Stimulated activated CD4-positive, alpha-beta T cell treated with anti-CD3 and anti-CD28 coated beads, Interleukin-1b, Interleukin-23, amount 100 ng/mL, for 4 hours (primary cell): ENCODE measurements at places on chromosomes 12 and 14.

GRCh38 chr14:50762931-50763300 is 68.0 kb downstream of the NIN start:
- DNase-seq = no peak

DNA sequence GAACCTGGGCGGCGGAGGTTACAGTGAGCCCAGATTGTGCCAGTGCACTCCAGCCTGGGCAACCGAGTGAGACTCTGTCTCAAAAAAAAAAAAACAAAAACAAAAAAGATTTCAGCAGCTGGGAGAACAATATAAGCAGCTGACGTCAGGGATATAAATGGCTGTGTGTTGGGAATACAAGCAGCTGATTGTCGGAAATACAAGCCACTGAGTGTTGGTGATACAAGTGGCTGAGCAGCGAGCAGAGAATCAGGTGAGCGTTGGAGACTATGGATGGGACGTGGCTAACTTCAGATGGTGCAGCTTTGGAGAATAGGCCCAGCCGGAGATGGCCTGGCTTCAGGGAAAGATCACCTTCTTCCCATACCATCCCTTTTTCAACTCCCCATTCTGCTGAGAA is 32.0 kb downstream of the PSEN1 start:
- no peak for DNase-seq

DNA sequence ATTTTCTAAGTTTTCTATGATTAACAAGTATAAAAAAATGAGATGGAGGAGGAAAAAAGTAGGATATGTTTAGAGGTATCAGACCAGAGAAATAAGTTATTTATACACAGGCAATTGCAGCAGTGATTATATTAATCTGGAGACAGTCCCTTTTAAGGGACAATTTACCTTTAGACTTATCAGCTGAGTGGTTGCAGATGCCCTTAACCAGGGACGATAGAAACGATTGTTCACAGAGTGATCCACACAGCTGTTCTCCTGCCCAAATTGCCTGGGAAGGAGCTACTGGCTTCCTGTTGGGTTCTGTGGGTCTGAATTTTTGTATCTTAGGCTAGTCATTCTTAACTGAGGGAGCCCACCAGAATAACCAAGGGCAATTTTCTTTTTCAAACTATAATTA is 66.4 kb downstream of the GCH1 start:
- no peak for DNase-seq

DNA sequence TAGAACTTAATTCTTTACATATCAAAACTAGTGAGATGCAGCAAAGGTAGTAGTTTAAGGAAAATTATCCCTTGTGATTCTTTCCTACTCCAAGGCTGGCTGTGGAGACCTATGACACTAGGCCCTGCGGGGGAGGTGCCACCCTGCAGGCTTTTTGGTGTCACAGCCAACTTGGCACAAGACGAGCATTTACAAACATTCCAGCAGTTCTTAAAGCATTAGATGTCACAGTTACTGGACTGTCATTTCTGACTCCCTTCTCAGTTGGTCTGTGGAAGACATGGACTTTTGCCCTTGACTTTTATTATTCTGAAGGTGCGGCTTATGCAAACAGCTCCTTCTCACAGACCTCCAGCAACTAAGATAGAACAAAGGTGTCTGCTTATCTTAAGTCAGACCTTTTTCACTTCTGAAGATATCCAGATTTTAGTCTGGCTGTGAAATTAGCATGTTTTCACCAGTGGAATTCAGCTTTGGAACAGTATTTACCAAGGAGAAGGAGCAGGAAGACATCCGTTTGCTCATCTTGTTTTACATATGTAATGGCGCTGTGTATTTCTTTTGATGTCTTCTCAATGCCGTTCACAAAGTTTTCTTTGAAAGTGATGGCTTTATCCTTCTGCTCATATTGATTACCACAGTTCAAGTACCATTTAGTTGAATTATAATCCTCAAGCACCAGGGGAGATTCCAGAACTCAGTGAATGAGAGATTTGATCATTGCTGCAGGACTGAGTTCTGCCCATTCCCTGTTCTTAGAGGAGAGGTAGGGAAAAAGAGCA is 17.9 kb downstream of the SRGAP1 start:
- no peak for DNase-seq

DNA sequence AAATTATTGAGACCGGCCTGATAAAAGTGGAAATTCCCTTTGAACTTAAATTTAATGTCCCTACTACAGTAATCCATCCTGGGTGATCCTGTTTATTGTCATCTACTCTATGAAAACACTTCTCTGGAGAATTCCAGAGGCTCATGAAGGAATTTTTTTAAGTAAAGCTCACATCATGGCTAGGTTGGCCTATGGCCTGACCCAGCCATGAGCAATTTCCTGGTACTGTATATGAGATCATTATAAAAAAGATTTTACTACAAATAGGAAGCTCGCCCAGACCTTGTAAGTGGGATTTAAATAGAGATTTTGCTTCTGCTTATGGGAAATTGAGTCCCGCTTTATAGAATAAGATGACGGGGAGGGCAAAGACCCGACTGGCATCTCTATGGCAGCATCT is 215.5 kb downstream of the DPF3 start:
- no peak for DNase-seq

- DNase-seq = no peak
These were observed 23.8 kb downstream of the VPS37B start for GRCh38 chr12:122871851-122872780.

- peak; percentile 66 for DNase-seq
These were observed at the start of gene CCND2 for GRCh38 chr12:4273652-4274395. Gene CCND2, plus strand, starts transcription at chr12:4273762. Its CDS starts 279 bp downstream, at chr12:4274041.

GRCh38 chr14:73723797-73724661 is 9.8 kb upstream of the PNMA1 start:
- no peak for DNase-seq

DNA sequence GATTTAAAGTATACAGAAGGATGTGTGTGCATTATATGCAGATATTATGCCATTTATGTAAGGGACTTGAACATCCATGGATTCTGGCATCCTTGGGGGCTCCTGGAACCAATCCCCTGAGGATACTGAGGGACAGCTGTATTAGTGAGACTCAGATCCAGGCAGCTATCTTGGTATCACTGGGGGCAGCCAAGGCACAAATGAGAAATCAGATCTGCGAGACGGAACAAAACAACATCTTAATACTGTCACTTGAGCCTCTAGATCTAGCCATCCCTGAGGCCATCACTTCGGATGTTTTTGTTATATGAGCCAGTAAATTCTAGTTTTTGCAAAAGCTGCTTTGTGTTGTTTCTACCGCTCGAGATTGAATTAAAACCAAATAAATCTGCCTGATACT is 175.1 kb upstream of the SFSWAP start:
- no peak for DNase-seq

- no peak for DNase-seq
These were observed 13.2 kb upstream of the TUBA1B start for GRCh38 chr12:49144384-49144783.

DNA sequence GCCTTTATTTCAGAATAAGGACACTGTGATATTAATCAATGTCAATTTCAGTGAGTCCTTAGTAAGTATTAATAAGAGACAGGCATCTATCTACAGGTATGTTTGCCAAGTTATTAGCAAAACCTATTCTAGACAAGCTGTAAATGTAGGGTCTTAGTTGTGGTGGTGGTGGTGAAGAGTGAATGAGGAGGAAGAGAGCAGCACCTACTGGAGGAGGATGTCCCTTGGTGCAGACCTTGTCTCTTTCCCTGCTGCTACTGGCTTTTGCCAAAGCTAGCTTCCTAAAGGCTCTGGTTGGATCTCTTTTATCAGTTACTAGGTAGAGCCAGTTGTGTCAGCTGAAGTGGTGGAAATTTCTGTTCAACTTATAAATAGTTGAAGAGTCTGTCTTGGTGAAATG is 304.8 kb upstream of the ATP2B1 start:
- DNase-seq = no peak

DNA sequence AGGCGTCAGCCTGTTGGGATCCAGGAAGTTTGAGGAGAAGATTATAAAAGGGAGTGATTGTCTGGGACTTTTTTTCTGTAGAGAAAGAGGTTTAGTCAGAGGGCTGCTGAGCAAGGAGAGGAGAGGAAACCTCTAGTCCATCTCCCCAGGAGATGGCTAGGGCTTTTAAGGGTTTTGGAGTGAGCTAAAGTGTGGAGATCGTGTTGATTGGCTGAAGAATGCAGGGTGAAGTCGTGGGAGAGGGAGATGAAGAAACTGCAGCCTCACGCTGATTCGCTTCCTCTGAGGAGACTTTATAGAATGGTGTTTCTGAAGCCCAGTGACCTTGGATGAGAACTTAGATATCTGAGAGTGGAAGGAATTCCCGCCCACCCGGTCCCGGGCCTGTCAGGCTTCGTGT is 193.7 kb upstream of the PWP1 start:
- no peak for DNase-seq

- peak; percentile 61 for DNase-seq
These were observed 659.8 kb downstream of the VRK1 start for GRCh38 chr14:97456958-97457357.

GRCh38 chr12:104219908-104220404 is 4.4 kb downstream of the TXNRD1 start:
- DNase-seq = peak; percentile 25

- DNase-seq = no peak
These were observed 178.8 kb downstream of the SLC38A4 start for GRCh38 chr12:46647034-46647433.

DNA sequence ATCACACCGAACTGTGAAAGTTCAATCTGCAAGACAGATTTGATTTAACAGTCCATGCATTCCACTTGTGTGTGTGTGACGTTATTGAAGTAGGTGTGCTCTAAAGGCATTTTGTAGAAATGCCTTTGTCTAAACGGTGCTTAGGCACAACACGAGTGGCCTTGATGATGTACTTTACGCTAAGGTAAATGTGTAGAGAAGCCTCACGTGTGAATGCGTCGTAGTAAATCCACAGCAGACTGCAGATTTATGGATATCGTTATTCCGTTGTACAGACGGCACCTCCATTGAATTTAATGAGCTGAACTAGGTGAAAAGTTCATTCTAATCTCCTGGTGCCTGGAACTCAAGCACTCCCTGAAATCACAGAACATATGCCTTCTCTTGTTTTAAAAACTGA is 202.8 kb upstream of the STXBP6 start:
- DNase-seq = no peak

DNA sequence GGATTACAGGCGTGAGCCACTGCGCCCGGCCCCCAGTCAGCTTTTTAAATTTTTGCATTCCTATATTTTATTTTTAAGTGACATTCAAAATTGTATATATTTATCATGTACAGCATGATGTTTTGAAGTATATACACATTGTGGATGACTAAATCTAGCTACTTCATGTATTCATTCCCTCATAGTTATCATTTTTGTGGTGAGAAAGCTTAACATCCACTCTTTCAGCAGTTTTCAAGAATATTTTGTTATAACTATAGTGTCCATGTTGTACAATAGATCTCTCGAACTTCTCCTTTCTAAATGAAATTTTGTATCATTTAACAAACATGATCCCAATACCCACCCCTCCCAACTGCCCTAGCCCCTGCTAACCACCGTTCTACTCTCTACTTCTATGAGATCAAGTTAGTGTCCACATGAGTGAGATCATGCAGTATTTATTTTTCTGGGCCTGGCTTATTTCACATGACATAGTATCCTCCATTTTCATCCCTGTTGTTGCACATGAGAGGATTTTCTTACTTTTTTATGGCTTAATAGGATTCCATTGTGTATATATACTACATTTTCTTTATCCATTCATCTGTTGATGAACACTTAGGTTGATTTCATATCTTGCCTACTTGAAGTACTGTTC is 8.8 kb upstream of the HEBP1 start:
- no peak for DNase-seq

DNA sequence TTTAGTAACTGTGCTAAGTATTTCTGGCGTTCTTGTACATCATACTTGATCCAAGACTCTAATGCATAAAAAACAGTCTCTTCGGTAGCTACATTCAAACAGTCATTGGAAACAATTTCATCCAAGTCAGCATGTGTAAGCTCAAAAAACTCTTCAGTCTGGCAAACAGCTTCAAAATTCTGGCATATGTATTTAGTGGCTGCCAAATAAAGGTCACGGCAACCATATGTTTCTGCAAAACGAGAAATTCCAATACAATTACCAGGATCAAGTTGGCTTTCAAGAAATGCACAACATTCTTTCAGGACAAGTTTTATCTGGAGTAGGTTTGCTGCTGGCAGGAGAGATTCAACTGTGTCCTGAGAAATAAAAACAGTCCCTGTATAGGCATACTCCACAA is 16.5 kb downstream of the KLHL28 start:
- DNase-seq = no peak

- no peak for DNase-seq
These were observed 37.6 kb downstream of the CD9 start for GRCh38 chr12:6237830-6238229.

- DNase-seq = no peak
These were observed 50.7 kb upstream of the WSCD2 start for GRCh38 chr12:108078428-108078827.

DNA sequence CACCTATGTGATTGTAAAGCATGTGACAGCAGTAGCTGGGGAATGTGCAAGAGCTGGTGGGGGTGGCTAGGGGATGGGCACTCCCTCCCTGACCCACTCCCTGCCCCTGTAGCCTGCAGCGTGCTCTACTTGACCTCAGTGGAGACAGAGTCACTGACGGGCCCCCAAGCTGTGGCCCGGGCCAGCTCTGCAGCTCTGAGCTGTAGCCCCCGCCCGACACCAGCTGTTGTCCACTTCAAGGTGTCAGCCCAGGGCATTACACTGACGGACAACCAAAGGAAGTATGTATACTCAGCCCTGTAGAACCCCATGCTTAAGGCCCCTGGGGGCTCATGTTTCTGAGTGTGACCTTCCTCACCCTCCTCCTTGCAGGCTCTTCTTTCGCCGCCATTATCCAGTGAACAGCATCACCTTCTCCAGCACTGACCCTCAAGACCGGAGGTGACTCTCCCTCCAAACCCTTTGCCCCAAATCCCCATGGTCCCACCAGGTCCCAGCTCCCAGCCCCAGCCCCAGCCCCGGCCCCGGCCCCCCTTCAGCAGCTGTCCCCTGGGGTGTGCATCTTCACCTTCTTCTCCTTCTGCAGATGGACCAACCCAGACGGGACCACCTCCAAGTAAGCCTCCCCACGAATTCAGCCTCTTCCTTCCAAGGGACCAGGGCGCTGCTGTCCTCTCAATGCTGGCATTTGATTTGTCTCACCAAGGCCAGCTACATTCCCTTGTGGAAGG is 13.3 kb downstream of the TNS2 start:
- DNase-seq = no peak

- DNase-seq = no peak
These were observed 22.4 kb upstream of the DIO3 start for GRCh38 chr14:101538878-101539277.

GRCh38 chr12:12265571-12266388 is 1.1 kb downstream of the LRP6 start:
- DNase-seq = no peak

DNA sequence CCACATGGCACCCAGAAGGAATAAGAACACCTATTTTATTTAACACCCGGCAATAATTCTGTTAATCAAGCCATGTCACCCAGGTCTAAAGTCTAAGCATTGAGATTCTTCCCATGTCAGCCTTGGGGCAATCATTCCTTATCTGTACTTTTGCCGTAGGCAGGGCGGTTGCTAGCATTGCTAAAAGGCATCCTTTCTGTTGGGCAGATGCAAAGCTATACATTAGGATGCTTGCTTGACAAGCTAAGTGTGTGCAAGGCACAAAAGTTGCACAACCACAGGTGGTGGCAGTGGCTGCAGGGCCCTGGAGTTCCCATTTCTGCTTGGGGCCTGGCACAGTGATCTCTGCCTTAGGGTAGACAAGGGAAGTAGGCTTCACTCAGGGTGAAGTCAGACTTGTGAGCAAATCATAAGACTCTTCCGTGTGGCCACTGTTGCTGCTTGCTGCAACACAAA is 12.5 kb upstream of the GALNT6 start:
- no peak for DNase-seq
